ENCODE measurements at places on chromosomes 5 and 9.
A peak's percentile ranks its signal among the peaks of the same experiment; 100 is the strongest.

DNA sequence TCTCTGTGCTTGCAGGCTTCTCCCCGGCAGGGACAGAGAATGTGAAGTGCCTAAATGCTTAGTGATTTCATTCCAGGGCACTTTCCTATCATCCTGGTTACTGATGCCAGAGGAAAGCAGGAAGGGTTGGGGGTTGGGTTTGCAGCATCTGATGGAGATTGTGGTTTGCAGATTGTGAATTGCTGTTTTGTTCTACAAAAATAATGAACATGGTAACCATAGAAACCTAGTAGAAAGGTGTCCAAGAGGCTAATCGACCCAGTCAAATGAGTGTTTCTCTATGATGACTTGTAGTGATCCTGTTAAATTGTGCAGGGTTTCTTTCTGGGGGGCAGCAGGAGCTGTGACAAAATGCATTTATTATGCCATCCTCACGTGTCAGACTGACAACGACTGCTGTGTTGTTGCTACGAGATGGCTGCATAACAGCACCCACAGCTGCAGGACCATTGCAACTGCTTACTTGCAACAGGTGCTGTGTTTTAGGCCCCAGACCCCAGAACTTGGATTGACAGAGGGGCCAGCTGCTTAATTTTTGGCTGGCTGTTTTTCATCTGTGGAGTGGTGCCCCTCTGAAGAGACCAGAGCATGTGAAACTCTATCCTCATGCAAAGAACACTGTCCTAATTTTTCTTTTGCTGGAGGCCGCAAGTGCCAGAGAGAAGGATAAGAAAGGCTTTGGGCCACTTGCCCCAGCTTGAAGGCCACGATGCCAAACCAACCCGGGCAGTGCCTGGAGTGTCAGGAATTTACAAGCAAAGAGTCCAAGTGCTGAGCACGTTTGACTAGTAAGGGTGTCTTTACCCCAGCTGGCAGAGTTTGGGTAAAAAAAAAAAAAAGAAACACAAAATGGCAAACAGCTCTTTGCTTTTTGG lies 397.8 kb downstream of the GADD45G start:
- DNase-seq: no peak

DNA sequence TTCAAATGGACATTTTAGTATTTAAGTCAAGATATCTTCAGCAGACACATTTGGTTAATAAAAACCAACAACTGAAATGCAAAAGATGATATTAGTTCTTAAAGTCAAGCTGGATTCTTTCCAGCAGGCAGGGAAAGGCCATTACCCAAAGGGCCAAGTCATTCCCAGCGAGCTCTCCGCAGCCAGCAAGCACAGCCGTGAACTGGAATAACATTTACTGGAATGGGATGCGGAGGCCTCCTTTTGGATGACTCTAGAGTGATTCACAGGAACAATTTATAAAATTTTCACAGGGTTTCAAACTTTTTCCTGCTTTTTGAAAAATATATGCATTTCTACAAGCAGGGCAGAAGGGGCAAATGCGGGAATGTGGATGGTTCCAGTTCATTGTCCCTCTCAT lies 76.6 kb upstream of the DAB2 start:
- DNase-seq: no peak

DNA sequence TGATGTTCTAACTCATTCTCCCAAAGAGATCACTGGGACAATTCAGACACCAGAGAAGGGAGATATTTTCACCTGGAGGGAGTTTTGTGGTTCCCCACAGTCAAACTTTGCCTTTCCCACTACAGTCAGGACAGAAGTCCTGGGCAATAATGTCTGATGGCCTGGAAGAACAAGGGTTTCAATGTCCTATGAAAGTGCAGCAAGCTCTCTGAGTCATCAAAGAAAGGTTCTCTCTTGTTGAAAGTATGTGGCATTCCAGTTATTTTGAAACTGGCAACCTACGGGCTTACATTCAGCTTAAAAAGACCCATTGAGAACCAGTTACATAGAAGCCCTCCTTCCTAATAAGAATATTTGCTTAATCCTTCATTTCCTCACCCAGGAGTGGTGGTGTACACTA lies 103.9 kb downstream of the INSYN2B start:
- DNase-seq: no peak

GRCh38 chr5:105581988-105582690 lies 2019.5 kb upstream of the NUDT12 start:
- DNase-seq: no peak

DNA sequence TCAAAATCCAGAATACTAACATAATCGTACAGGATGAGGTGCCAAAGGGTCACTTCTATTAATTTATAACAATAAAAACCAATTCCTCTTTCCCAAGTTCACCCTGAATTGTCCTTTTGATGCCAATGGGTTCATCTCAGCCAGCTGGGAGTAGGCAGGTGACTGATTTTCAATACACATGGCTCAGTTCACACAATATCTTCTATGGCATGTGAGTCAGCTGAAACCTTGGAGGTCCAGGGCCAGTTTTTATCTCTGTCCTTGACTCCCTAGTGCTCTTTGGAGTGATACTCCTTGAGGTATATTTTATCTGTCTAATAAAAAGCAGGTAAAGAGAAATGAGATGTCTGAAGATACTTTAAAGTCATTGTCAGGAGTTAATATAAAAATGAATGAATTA lies 186.6 kb downstream of the SMC2 start:
- DNase-seq: no peak

- DNase-seq: no peak
Measured at GRCh38 chr5:137342764-137343163, 156.4 kb downstream of the SPOCK1 start.

GRCh38 chr5:56733580-56733979 lies 81.8 kb upstream of the MAP3K1 start:
- no peak for DNase-seq

DNA sequence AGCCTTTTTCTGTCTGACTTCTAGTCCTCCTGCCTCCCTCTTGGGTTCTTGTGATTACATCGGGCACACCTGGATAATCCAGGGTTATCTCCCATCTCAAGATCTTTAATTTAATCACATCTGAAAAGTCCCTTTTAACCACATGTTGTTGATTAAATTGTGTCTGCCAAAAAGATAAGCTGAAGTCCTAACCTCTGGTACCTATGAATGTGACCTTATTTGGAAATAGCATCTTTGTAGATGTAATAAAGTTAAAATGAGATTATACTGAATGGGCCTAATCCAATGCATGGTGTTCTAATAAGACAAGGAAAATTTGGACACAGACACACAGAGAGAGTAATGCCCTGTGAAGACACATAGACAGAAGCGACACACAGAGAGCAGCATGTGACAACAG lies 232.4 kb downstream of the KCTD16 start:
- no peak for DNase-seq

- DNase-seq: peak; percentile 10
Measured at GRCh38 chr5:61332358-61332749, 296 bp downstream of the ZSWIM6 start.

- no peak for DNase-seq
Measured at GRCh38 chr5:109584986-109585599, 104.6 kb upstream of the MAN2A1 start.

DNA sequence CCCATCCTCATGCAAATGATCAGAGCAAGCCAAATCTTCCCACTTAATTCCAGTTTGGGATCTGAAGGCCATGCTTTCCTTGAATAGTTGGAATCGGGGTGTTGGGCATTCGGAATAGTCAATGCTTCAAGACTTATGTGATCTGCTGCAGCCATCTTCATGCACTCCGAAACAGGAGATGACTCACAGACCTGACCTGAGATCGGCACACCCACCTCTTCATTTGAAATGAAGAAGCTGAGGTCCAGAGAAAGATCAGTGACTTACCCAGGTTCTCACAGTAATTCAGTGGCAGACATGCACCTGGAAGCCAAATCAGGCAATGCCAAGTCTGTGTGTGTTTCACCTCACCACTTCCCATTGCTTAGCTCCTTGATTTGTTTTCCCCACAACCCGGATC lies 33.0 kb downstream of the FOXD1 start:
- no peak for DNase-seq

DNA sequence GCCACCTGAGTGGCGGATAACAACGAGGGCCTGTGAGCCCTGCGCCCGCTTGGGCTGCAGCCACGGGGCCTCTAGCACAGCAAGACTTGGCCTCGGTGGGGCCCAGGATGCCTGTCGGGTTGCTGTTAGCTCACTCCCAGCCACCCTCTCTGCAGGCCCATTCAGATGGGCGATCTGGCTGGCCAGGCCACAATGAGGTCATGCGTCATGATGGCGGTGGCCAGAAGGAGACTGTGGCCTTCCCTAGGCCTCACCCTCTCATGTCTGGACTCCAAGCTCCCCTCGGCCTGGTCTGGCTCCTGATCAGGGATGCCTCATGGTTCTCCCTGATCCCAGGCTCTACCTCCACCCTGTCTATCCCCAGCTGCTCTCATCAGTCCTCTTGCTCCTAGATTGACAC lies 19.0 kb upstream of the TCOF1 start:
- no peak for DNase-seq

- DNase-seq: no peak
Measured at GRCh38 chr5:15587916-15588315, 87.9 kb downstream of the FBXL7 start.

DNA sequence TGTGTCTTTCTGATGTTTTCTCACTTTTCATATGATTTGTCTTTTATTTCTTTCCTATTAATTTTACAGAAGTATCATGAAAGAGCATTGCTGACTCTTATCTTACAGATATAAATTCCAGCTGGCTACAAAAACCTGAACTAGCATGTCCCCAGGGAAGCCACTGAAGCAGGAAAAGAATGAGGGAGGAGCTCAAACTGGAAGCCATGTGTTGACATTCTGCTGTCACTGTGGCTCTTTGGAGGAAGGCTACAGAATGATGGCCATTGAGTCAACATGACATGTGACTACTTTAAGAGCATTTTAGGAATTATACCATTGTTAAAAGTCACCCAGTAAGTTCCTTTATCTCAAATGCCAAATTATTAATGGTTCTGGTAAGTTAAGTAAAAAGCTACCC lies 638.3 kb upstream of the DMAC1 start:
- DNase-seq: no peak

DNA sequence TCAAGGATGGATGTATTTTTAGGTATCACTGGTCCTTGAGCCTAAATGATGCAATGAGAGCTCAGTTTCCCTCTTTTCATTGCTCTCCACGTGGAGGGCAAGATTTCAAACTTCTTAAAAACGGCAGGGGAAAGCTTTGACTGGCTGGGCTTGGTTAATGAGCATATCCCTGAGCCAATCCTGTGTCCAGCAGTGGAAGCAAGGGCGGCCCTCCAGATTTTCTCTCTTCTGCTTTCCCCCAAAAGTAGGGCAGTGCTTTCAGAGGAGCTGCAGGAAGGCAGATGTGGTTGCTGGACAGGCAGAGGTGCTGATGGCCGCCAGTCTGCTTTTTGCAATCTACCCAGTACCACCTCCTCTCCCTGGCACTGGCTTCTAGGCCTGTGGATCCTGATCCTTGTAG lies 30.0 kb upstream of the TBC1D2 start:
- DNase-seq: no peak

GRCh38 chr9:113648048-113648447 lies 184.5 kb downstream of the RGS3 start:
- DNase-seq: no peak

GRCh38 chr5:29896646-29897045 lies 1296.8 kb upstream of the CDH6 start:
- DNase-seq: no peak

Measured in activated T-cell treated with anti-CD3 and anti-CD28 coated beads for 4 hours (primary cell).